CD4-positive, alpha-beta T cell treated with Interleukin-6 at 100 ng/mL for 8 hours (primary cell): ENCODE measurements at places on chromosomes 3 and 15.

GRCh38 chr3:178384321-178385230, 151.7 kb upstream of the KCNMB2 start:
- DNase-seq = no peak

DNA sequence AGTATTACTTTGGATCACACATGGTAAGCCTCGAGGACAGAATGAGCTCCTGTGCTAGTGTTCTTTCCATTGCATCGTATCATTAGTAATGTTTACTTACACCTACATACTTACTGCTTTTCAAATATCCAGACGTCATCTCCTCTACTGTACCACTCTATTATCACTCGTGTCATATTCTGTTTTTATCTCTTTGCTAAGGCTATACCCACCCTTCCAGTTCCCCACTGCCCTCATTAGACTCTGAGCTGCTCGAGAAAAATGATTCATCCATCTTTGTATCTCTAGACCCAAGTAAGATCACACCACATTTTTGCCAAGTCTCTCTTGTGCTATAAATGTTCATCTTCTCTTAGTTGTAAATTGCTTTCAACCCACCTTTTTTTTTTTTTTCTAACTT, 245.7 kb downstream of the TIGIT start:
- DNase-seq = no peak

- DNase-seq = no peak
Observed at GRCh38 chr3:52468336-52468735, 12.9 kb downstream of the NISCH start.

GRCh38 chr3:48543271-48543866, 13.2 kb downstream of the PFKFB4 start:
- no peak for DNase-seq

- no peak for DNase-seq
Observed at GRCh38 chr3:34863485-34863884, 775.8 kb upstream of the ARPP21 start.

GRCh38 chr3:49124991-49125670, 4.5 kb upstream of the USP19 start:
- no peak for DNase-seq
